Hepatocyte (in vitro differentiated cells): ENCODE measurements at places on chromosomes 3 and 15. TPM values are rescaled to one million over a fixed set of nuclear protein-coding genes. Genes with fewer than 3 reads are reported as not detected.

The DAPK2 gene
- total RNA-seq: 4.9 and 7.3 TPM in 2 replicates

The WDR76 gene
- 4.7 and 7.6 TPM in 2 replicates for total RNA-seq

The RBPMS2 gene
- 0.27 and 1.2 TPM in 2 replicates for total RNA-seq

The TRPM1 gene
- total RNA-seq: not detected in 2 replicates

The YEATS2 gene
- total RNA-seq: 19.9 and 21.5 TPM in 2 replicates

The TRH gene
- total RNA-seq: not detected in 2 replicates

The MYZAP gene
- 15.5 and 20.3 TPM in 2 replicates for total RNA-seq

The LMOD3 gene
- not detected in 2 replicates for total RNA-seq

The ACP3 gene
- 7.7 TPM in 2 replicates for total RNA-seq

The LRRC34 gene
- total RNA-seq: 0.97 and 1.0 TPM in 2 replicates

The REC114 gene
- total RNA-seq: not detected in 2 replicates

The PLA2G4E gene
- 0.07 and 0.20 TPM in 2 replicates for total RNA-seq

The TGFBR2 gene
- 50.5 and 52.8 TPM in 2 replicates for total RNA-seq

The IDH2 gene
- 157 and 163 TPM in 2 replicates for total RNA-seq

The SPATA12 gene
- total RNA-seq: 0.08 and 0.10 TPM in 2 replicates

The HRG gene
- total RNA-seq: 1.7 and 3.8 TPM in 2 replicates

The SLC15A2 gene
- total RNA-seq: 6.5 and 11.2 TPM in 2 replicates

The BSN gene
- total RNA-seq: 0.16 and 0.37 TPM in 2 replicates

The THAP10 gene
- 3.0 TPM in 2 replicates for total RNA-seq

The EPHB1 gene
- total RNA-seq: 2.3 and 3.3 TPM in 2 replicates

The GPR171 gene
- total RNA-seq: not detected in 2 replicates

The SNRPN gene
- 225 and 242 TPM in 2 replicates for total RNA-seq

The HHLA2 gene
- total RNA-seq: 21.8 and 24.1 TPM in 2 replicates

The CYP1A1 gene
- 17.0 and 23.5 TPM in 2 replicates for total RNA-seq

The ATP13A5 gene
- total RNA-seq: 0.12 TPM in 1 of 2 replicates, not detected in the other

The CLRN1 gene
- not detected in 2 replicates for total RNA-seq

The SEMA3G gene
- total RNA-seq: 1.5 and 3.8 TPM in 2 replicates

The NANOGP8 gene
- not detected in 2 replicates for total RNA-seq

The XCR1 gene
- 0.27 and 0.40 TPM in 2 replicates for total RNA-seq

The ZIC1 gene
- total RNA-seq: 0.10 TPM in 1 of 2 replicates, not detected in the other
